ENCODE measurements at places on chromosomes 3 and 15.

DNA sequence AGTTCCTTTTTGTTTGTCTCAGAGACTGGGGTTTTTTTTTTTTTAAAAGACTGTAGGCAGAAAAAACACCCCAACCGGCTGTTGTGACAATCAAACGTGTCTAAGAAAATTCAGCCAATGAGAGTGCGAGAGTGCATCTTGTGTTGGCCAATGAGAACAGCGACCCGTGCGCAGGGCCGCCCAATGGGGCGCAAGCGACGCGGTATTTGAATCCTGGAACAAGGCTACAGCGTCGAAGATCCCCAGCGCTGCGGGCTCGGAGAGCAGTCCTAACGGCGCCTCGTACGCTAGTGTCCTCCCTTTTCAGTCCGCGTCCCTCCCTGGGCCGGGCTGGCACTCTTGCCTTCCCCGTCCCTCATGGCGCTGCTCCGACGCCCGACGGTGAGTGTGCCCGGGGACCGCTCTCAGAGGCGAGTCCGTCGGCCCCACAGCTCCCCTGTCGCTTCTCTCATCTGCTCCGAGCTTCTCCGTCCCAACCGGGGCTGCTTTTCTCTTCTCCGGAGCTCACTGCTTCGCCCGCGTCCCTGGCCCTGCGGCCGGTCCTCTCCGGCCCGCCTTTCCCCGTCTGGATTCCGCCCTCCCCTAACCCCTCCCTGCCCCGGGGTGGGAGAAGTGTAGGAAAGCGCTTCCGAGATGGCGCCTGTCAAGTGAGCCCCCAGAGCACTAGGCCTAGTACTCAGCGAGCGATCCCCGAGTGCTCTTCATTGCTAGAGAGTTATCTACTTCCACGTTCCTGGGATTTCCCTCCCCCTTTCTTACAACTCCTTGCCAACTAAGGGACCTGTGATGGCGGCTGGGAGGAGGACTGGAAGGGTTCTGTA lies at the start of gene CCNB2:
Gene CCNB2, plus strand, starts transcription at position 235 of the 821 bp plus-strand sequence. Its CDS starts 123 bp downstream, at position 358.
- peak; percentile 82 for DNase-seq

GRCh38 chr3:53253707-53254508 lies 1.9 kb downstream of the TKT start:
- DNase-seq: no peak

GRCh38 chr15:88604381-88605188 lies 16.6 kb upstream of the AEN start:
- no peak for DNase-seq

GRCh38 chr3:23567917-23568316 lies 237.8 kb upstream of the UBE2E1 start:
- DNase-seq: no peak

DNA sequence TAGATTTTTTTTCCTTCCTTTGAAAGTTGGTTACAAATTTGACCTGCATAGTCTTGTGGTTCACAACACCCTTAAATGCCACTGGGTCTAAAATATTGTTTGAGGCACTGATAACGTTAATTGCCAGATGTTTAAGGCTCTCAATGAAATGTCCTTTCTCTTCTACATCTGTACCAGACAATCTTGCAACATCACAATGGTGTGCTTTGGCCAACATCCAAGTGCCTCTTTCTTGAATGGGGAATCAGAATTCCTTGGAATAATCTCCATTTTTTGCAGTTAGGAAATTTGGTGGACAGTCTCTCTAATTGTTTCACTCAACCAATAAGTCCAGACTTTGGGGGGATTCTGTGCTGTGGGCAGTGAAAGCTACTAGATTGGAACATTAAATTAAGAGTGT lies 26.0 kb upstream of the PEX5L start:
- no peak for DNase-seq

DNA sequence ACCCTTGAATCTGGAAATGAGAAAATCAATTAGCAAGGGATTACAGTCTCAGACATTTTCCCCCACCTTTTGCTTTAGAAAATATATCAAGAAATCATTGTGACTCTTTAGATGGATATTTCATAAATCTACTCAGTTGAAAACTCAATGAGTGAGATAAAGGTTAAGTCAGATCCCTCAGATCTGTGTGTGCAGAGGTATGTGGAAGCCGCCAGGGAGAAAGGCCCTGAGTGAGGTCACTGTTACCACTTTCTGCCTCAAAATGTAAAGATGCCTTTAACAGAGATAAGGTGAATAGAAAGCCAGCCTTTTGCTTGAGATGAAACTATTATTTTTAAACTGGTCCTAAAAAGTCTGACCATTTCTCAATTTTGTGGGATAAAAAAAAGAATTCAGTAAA lies 225.6 kb upstream of the HES1 start:
- DNase-seq: no peak

DNA sequence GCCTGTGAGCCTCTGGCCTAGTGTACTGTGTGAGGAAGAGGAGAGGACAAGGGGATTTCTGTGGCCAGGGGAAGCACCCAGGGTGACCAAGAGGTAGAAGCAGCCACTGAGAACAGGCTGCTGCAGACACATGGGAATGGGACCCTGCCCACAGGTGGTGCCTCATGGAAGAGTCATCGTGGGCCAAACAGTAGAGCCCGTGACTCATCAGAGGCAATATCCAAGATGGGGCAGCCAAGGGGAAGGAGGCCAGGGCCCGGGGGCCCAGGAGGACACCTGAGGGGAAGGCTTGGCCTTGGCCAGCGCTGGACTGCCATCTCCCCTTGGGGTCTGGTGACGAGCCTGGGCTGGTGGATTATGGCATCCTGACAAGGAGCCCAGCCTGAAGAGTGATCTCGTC lies 275.0 kb upstream of the LYSMD4 start:
- no peak for DNase-seq

DNA sequence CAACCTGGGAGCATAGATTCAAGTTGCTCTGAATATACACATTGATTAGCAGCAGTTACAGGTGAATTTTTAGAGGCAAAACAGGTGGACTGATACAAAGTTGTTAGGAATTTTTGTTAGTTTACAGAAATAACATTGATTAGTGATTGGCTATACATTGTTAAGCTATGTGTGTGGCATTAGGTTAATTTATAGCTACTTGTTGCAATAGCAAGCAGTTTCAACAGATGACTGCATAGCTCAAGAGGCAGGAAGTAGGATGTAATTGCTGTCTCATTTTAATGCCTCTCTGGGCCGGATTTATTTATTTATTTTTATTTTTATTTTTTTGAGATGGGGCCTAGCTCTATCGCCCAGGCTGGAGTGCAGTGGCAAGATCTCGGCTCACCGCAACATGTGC lies 99.7 kb downstream of the TCF12 start:
- DNase-seq: no peak

DNA sequence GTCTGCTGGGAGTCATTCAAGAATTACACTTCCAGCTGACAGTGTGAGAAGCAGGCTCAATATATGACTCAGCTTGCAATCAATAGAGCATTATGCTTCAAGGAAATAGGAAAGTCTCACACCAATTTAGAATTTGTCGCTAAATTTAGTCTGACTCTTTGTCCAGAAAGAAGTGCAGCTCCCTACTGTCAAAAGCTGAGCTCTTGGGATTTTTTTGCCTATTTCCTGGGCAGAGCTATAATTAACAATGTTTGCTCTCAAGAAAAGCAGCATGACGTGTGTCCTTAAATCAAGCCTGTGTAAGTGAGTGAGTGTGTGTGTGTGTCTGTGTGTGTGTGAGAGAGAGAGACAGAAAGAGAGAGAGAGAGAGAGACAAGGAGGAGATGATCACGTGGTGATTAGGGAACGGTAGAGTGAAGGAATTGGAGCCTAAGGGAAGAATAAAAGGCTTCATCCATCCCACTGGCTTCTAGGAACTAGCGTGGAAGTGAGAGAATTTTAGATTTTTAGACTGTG lies 16.4 kb upstream of the SLC35G2 start:
- no peak for DNase-seq

- no peak for DNase-seq
Measured at GRCh38 chr3:53109891-53110771, 20.1 kb downstream of the RFT1 start.

GRCh38 chr3:61727435-61727834 lies 166.1 kb downstream of the PTPRG start:
- no peak for DNase-seq

DNA sequence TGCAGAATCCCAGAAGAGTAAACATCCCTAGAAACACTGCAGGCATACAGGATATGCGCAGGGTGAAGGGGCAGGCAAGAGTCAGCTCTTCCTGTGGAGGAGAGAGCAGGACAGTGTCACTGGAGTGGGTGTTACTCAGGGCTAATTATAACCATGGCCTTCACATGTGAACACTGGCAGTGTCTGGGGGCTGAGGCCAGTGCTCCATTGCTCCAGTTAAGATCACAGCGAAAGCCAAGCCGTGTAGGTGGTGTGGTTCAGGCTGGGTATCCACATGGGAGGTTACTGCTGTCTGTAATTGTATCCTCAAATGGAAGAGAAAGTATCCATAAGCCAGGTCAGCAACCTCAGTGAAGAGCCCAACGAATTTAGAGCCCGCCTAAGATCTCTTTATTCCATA lies 84.6 kb downstream of the MESD start:
- DNase-seq: no peak

DNA sequence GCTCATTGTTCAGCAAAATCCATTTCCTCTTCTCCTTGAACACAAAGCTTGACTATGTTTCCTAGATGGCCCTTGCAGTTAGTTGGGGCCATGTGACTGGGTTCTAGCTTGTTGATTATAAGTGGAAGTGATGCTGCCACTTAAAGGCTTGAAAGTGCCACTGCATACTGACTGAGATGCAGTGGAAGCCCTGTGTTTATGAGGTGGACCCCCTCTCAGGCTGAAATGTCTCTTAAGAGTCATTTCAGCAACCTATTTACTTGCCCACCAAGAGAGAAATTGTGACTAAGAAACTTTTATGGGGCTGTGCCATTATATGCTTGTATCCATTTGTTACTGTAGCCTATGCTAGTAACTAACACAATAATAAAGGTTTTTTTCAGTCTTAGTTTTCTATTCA lies 8.4 kb upstream of the ANP32A start:
- DNase-seq: peak; percentile 12

DNA sequence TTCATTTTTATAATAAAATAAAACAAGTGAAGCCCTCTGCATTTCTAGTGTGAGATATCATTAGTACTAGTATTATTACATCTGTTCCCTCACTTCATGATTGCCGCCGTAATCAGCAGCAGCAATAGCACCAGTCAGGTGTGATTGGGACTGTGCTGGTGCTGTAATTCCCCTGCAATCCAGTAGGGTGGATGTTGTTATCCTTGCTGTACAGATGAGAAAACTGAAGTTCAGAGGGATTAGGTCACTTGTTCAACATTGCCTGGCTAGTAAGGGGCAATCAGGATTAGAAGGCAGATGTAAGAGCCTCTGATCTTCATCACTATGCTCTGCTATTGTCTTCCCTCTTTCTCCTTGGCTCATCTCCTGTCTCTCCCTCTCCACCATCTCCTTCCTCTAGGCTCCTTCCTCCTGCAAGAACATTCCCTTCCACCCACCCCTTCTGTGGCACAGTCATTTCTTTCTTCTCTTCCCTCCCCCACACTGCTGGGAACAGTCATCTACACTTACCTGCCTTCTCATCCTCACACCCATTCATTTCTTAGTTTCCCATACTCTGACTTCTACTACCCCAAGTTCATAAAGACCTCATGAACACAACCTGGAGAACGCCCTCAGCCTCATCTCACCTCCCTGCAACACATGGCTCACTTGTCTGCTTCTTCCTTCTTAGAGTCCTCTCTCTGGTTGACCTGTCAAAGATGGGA lies 29.7 kb downstream of the CRYGS start:
- DNase-seq: no peak
